AG04450 (cell line): ENCODE measurements at places on chromosomes 13 and 19.
A peak's percentile ranks its signal among the peaks of the same experiment; 100 is the strongest.

GRCh38 chr13:106523576-106523975 lies 11.9 kb downstream of the EFNB2 start:
- DNase-seq: no peak

- no peak for DNase-seq
Observed at GRCh38 chr13:20782116-20782708, 8.5 kb upstream of the EEF1AKMT1 start.

- DNase-seq: no peak
Observed at GRCh38 chr19:55882626-55883025, 46.3 kb downstream of the NLRP4 start.

GRCh38 chr19:8566855-8567254 lies 10.4 kb downstream of the MYO1F start:
- no peak for DNase-seq

DNA sequence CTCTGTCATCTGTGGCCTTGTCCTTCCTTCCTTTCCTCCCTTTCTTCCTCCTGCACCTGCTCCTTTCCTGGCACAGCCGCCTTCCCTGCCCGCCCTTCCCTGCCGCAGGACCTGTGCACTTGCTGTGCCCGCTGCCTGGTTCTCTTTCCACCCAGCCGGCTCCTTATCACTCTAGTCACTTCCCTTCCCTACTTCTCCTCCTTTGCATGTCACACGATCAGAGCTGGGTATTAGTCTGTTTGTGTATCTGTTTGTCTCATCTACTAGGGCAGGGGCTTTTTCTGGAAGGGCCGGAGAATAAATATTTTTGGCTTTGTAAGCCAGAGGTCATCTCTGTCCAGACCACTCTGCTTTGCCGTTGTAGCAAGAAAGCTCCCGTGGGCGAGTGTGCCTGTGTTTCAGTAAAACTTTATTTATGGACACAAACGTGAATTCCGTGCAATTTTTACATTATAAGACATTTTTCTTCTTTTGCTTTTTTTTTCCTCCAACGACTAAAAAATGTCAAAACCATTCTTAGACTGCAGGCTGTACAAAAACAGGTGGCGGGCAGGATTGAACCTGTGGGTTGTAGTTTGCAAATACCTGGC lies 6.1 kb downstream of the KDM4B start:
- no peak for DNase-seq

- DNase-seq: no peak
Observed at GRCh38 chr13:44259045-44260027, 114.3 kb upstream of the SERP2 start.

GRCh38 chr13:96650301-96650886 lies 343.9 kb downstream of the OXGR1 start:
- DNase-seq: no peak

- no peak for DNase-seq
Observed at GRCh38 chr13:60838581-60838980, 441.6 kb downstream of the TDRD3 start.

- DNase-seq: no peak
Observed at GRCh38 chr19:40191836-40192646, 815 bp downstream of the MAP3K10 start.

- DNase-seq: no peak
Observed at GRCh38 chr19:38837656-38838121, 6.1 kb upstream of the ECH1 start.

- DNase-seq: no peak
Observed at GRCh38 chr13:110726726-110727125, 13.2 kb downstream of the ING1 start.

- DNase-seq: no peak
Observed at GRCh38 chr13:95516021-95516420, 36.5 kb upstream of the CLDN10 start.

GRCh38 chr13:96533408-96533807 lies 443.5 kb downstream of the HS6ST3 start:
- DNase-seq: no peak

GRCh38 chr13:112905619-112905989 lies 63.4 kb upstream of the MCF2L start:
- DNase-seq: no peak

GRCh38 chr13:99898421-99898820 lies 73.1 kb downstream of the ZIC5 start:
- no peak for DNase-seq

DNA sequence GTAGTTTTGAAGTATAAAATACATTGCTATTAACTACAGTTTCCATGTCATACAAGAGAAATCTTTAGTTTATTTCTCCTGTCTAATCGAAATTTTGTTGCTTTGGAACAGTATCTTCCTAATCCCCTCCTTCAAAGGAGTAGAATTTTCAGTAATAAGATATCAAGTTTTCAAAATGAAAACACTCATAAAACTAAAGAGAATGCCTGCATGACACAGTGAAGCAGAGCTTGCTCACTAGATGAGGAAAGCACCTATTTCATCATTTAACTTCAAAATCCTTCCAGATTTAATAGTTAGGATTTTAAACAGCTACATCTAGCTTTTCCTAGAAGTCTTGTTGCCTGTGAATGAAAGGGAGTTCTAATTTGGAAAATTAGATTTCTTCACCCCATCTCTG lies 80.8 kb downstream of the TNFSF11 start:
- DNase-seq: no peak

DNA sequence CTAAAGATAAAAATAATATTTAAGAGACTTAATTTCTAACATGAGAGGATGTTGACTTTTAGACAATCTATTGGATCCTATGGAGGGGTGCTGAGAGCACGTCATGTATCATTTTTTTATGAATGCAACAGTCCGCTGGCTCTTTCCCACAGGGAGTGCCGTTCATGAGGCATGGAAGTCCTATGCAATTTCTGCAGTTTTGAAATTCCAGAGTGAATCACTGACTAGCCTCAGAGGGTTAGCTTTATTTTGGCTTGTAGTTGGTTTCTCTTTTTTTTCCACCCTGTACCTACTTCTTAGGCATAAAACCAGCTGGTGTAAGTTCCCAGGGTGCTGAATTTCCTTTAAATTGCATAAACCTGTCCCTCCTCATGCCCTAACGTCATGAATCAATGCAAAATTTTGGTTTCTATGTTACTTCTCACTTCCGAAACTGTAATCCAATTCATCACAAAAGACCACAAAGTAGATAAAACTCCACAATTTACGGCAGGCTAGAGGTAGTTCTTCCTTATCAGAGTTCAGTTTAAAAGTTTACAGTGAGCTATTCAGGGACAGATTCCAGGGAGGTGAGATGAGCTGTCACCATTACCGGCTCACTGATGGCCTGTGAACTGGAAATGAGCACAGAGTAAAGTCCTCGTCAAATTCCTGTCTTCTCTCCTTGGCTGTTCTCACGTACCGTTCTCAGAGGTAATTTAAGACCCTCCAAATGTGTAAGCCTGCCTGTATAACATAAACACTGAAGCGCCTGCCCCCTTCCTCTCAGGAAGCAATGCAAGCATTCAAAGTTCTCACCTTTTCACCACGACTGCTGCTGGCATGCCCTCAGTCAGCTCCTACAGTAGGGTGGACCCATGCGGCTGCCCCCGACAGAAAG lies 216.6 kb upstream of the SLC10A2 start:
- peak; percentile 27 for DNase-seq

- no peak for DNase-seq
Observed at GRCh38 chr19:42370626-42371175, 19.4 kb downstream of the CNFN start.

- no peak for DNase-seq
Observed at GRCh38 chr19:18070181-18070580, 16.6 kb downstream of the IL12RB1 start.

DNA sequence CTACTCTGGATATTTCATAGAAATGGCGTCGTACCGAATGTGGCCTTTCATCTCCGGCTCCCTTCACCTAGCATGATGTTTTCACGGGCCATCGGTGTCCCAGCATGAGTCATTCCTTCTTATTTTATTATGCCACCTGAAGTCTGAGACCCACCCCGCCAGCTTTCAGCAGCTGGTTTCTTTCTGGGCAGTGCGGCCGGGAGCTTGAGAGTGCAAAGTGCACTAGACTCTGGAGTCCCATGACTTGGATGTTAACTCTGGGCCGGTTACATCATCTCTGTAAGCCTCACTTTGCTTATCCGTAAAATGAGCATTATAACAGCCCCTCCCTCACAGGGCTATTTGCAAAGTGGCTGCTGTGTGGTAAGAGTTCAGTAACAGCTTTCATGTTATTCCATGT lies 5.8 kb upstream of the KMT5C start:
- no peak for DNase-seq

GRCh38 chr19:543910-544608 lies at the start of gene GZMM:
Gene GZMM (plus strand): TSS chr19:544053. CDS start chr19:544072, 19 bp downstream.
- no peak for DNase-seq

DNA sequence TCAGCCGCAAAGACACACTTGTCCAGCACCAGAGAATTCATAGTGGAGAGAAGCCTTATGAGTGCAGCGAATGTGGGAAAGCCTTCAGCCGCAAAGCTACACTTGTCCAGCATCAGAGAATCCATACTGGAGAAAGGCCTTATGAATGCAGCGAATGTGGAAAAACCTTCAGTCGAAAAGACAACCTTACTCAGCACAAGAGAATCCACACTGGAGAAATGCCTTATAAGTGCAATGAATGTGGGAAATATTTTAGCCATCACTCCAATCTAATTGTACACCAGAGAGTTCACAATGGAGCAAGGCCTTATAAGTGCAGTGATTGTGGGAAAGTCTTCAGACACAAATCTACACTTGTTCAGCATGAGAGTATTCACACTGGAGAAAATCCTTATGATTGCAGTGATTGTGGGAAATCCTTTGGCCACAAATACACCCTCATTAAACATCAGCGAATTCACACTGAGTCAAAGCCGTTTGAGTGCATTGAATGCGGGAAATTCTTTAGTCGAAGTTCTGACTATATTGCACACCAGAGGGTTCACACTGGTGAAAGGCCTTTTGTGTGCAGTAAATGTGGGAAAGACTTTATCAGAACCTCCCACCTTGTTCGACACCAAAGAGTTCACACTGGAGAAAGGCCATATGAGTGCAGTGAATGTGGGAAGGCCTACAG lies 6.8 kb downstream of the ZNF134 start:
- no peak for DNase-seq

DNA sequence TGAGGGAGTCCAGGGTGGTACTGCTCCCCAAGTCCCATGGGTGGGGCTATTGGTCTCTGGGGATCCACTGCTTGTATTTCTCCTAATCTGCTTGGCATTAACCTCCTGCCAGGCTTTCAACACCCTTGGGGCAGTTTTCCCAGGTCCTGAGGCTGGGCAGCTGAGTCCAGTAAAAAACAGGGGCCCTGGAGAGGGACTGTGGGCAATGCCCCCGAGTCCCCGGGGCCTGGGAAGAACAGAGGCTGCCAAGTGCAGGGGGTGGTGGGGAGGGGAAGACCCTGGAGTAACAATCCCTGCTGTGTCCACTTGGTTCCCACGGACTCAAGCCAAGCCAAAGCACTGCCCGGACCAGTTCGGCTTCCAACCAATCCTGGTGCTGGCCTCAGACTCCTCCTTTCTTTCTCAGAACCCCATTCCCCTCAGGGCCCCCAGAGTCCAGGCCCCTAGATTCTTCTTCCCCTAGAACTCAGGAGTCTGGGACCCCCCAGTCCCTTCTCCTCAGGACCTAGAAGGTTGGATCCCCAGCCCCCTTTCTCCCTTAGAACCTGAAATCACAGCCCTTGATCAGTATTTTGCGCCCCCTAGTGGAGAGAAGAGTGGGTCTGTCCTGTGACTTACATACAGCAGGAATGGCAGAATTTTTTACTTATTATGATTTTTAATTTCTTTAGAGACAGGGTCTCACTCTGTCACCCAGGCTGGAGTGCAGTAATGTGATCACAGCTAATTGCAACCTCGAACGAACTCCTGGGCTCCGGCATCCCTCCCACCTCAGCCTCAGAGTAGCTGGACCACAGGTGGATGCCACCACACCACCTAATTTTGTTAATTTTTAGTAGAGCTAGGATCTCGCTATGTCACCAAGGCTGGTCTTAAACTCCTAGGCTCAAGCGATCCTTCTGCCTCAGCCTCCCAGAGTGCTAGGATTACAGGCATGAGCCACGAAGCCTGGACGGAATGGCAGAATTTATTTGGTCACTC lies 3.7 kb upstream of the CLPTM1 start:
- peak; percentile 65 for DNase-seq

DNA sequence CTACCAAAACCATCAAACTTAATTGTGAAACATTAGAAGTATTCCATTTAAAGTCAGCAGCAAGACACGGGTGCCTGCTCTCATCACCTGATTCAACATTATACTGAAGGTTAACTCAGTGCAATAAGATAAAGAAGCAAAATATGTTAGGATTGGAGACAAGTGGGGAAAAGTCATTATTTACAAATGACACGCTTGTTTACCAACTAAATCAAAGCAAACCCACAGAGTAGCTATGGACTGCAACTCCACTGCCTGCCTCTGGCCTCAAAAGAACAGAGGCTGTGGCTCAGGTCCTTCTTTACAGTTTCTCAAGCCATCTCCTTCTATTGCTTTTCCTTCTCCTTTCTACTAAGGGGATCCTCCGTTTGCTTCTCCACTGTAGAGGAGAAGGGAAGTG lies 21.0 kb upstream of the ATP12A start:
- no peak for DNase-seq

- DNase-seq: no peak
Observed at GRCh38 chr13:109447667-109448066, 338.7 kb downstream of the IRS2 start.

DNA sequence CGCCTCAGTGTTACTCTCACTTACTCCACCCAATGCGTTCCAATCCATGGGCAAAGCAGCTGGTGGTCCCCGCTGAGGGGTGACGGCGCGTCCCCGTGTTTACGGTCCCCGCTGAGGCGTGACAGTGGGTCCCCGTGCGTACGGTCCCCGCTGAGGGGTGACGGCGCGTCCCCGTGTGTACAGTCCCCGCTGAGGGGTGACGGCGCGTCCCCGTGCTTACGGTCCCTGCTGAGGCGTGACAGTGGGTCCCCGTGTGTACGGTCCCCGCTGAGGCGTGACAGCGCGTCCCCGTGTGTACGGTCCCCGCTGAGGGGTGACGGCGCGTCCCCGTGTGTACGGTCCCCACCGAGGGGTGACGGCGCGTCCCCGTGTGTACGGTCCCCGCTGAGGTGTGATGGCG lies 19.5 kb downstream of the CFAP97D2 start:
- DNase-seq: no peak

GRCh38 chr13:19267746-19268145 lies 86.1 kb upstream of the TUBA3C start:
- DNase-seq: no peak

GRCh38 chr13:33101835-33102234 lies 85.6 kb downstream of the KL start:
- DNase-seq: no peak

DNA sequence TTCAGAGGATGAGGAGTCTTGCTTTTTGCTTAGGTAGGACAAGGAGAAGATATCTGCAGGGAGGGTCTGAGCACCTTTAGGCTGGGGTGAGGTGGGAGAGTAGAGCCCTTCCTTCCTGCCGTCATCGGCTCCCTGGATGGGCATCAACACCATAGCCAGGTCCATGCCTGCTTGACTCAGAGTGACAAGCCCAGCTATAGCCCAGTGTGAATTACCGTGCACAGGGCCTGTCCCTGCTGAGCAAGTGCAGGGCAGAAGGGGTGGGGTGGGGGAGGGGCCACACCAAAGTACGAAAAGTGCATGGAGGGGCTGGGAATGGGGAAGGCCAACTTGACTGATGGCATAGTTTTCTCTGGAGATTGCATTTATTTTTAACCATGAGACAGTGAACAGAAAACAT lies 30.3 kb upstream of the RNF113B start:
- no peak for DNase-seq

- no peak for DNase-seq
Observed at GRCh38 chr13:75146436-75146835, 335.5 kb downstream of the TBC1D4 start.
